HuH-7.5 (cell line): ENCODE measurements at places on chromosomes 7 and 10.

DNA sequence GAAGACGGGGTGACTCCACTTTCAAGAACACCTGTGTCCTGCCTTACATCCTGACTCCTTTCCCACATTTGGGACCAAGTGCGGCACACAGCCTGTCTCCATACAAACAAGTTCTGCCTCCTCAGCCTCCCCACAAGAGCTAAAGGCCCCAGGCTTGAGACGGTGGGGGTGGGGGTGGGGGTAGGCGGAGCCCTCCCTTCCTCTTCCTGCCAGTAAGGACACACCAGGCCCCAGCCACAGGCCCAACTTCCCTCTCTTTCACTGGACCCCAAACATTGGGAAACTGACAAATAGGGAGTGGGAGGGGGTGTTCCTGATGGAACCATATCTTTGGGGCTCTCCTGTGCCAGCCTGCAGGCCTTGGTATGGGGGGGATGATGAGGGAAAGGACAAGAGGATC lies 4.6 kb downstream of the CDK5 start:
- no peak for DNase-seq

DNA sequence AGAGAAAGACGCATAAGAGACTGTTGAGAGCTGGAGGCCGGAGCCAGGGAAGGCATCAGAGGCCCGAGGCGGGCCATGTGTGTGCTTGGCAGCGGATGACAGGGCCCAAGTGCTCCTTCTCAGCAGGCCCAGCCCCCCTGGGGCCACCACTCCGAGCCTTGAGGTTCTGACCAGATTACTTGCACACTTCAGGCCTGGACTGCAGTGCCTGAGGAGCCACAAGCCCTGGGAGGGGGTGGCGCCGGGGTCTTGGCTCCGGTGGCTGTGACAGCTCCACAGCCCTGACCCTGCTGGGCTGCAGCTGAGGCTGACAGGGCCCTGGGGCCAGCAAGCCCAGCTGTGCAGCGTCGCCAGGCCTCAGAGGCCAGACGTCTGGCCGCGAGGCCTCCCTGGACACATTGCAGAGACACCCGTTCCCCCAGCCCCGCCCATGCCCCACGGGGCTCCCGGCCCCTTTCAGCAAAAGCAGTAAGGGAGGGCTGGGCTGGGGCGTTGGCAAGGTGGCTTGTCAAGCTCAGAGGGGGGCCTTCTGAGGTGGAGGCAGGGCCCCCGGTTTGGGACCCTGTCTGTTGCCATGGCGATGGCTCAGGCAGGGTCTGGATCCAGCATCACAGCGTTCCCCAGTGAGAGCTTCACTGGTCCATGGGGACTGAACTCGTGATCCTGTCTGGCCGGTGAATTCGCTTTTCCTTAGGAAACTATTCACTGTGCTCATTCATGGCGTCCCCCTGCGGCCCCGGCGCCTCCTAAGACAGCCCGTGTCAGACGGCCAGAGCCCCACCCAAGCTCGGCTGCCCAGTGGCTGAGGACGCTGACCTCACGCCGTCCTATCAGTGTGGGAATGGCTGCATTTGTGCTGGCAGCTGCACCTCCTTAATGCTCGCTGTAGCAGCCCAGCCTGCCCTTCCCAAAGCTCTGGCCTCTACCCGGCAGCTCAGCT lies 5.7 kb downstream of the ELN start:
- no peak for DNase-seq

GRCh38 chr7:22662556-22663356 lies 64.2 kb upstream of the IL6 start:
- DNase-seq, result no peak

DNA sequence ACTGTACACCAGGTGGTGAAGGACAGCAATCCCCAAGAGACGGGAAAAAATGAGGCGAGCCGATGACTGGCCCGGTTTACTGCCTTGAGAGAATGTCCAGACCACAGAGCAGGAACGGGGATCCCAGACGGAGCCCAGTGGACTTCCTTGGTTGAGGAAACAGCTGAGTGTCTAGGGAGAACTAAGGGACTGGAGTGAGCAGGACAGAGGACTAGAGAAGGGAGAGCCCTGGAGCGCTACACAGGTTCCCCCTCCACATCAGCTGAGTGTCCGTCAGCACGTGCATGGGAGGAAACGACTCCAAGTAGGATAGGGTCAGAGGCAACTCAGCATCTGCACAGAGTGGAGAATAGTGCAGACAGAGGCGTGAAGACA lies 7.1 kb upstream of the WDR86 start:
- DNase-seq, result no peak

- no peak for DNase-seq
These were observed 3.5 kb upstream of the AEBP1 start for GRCh38 chr7:44100458-44101302.

DNA sequence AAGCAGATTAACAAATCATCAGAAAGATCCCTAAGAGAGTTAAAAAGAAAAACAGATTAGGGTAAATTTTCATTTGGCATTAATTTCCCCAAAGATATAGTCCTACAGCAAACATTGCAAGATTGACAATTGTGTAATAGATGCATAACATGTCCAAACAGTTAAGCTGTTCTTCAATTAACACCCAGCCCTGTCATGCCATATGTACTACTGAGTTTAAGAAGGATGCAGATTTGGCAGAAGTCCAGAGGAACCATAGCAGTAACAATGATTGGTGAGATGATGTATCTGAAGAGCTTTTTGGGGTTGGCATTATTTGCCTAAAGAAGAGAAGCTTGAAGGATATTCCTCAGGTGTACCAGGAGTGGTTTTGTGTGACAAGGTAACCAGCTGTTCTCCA lies 287.6 kb downstream of the LRMDA start:
- no peak for DNase-seq

DNA sequence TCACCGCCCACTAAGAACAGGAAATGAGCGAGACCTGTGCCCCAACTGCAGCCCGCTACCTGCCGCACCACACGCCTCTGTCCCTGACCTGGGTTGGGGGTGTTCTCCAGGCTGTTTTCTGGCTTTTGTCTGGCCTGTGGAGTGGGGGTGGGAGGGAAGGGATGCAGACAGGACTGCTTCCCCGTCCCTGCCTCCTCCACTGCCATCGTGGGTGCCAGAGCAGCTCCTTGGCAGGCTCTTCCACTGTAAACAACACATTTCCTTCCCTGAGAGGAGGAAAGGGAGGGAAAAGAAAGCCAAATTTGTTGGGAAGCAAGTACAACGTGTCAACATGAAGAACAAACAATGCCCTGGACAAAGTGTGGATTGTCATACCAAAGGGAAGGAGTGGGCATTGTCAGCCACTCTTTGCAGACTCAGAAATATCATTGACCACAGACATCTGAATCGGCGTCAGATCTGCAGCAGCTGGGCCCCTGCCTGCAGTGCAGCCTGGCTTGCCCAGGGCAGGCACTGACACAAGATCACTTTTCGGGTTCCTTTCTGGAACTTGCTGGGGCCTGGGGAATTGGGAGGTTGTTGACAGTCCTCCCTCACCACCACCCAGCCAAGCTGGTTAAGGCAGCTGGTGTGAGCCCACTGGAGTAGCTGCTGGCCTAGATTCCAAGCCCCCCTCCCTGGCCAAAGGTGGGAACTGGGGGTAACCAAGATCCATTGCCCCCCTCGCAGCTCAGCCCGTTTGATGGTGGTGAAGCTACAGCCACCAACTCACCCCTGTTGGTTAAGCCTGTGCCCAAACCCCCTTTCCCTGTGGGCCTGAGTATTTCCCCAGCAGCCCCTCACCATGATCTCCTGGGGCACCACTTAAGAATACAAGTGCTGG lies 22.6 kb upstream of the TRIM8 start:
- DNase-seq, result no peak

DNA sequence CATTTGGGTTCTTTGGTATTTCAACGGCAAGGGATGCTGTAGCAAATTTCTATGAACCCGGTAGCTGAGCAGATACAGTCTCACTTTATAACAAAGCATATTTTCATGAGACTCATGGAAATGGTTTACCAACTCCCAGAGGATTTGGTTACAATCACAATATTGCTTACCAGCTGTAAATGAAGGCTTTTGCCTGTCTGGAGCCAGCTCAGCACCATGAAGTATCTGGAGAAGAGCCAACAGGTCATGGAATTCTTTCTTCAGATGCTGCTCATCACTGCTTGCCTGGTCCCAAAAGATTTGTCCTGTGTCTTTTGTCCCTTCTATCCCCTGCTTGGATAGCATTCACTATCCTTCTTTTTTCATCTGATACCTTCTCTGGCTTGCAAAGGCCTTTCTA lies 316.9 kb upstream of the PHYHIPL start:
- DNase-seq, result no peak

- DNase-seq, result no peak
These were observed 26.3 kb upstream of the AMZ1 start for GRCh38 chr7:2661602-2662272.

- no peak for DNase-seq
These were observed 241.3 kb upstream of the KMT2E start for GRCh38 chr7:104772405-104773345.

GRCh38 chr7:38878694-38879457 lies 30.1 kb downstream of the VPS41 start:
- no peak for DNase-seq

DNA sequence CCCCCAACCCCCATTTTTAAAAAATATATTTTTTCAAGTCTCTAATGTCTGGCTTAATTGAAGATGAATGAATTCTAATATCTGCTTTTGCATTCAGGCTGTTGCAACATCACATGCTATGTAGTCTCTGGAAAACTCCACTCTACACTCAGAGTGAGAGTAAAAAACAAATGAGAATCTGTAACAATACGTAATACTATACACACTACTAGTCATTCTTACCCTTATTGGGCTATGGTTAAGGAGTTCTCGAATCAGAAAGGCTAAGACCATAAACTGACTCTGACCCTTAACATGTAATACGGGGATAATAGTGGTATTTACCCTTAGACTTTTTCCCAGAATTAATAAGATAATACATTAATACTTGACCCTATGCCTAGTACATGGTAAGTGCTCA lies 42.9 kb upstream of the TMEM168 start:
- DNase-seq, result no peak

DNA sequence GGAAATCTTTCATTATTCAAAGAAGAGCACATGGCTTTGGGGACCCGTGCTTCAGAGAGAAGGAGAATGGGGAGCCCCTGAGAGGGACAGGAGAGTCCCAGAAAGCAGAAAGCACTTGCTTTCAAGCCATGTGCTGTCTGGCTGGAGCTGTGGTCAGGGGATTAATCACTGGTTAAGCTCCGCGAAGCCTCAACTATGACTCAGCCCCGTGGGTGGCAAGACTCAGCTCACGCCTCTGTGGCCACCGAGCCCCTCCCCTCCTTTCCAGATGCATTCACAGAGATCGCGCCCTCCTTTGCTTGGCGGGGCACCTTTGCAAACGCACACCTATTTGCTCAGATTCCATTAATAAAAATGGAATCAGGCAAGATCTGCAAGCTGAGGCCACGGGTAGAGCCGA lies 202.9 kb upstream of the TCERG1L start:
- no peak for DNase-seq

- DNase-seq, result no peak
These were observed 45.3 kb upstream of the ZMIZ1 start for GRCh38 chr10:79023240-79024162.

DNA sequence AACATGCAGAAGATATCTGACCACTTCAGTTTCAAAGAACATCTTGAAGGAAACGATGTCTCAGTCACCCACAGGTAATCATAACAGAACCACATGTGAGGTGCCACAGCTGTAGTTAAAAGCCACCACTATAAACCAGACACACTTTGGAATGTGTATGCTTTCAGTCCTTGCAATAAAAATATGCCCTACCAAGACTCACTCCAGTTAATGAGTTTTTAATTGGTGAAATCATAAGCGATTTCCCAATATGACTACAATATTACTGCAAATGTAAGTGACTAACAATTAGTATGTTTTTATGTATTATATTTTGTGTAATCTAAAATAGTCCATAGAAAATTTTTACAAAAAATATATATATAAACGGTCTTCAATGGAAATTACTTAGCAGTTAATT lies 428.2 kb downstream of the PARD3 start:
- DNase-seq, result no peak

DNA sequence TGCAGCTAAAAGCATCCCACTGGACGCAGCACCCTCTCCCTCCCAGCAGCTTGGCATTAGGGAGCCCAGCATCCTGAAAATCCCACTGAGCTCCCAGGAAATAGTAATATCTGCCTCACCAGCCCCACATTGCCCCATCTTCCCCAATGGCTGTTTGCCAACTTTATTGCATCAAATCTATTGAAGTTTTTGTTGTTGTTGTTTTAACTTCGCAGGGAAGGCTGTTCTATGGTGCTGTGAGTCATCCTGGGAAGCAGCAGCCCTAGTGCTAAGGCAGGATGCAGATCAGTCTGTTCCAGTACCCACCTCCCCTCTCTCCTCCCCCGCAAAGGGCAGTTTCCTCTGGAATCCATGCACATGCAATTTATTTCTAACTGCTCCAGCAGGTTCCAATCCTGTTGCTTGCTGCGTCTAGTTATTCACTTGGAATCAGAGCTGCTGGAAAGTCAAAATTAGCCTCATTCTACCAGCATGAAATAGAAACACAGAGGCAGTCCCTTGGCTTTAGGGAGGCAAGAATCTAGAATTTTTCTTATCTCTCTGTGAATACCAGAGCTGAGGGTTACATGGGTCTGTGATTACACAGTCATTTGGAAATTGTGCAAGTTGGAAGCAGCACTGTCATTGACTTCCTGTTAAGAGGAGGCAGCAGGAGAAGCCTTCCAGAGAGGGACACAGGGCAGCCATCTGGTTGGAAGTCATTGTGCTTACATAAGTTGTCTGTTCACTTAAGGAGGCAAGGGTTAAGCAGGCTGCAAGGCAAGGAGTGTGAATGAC lies 115.9 kb upstream of the CACUL1 start:
- no peak for DNase-seq

DNA sequence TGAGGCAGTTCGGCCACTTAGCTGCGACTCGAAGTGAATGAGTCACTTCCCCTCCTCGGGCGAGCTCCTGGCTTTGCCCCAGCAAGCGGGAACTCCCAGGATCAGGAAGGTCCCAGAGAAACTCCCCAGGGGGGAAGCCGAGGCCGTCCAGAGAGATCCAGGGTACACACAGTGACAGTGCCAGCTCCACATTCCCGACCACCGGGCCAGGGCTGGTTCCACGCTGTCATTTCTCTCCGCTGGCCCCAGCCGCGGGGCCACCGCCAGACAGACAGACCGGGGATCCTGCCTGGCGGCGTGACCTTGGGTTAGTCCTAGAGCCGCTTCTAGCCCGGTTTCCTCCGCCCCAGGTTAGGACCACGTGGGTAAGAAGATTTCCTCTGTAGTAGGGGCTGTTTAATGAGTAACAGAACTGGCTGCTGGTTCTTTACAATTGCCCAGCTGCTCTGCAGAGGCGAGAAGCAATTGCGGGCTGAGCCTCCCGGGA lies 463 bp upstream of the UPP1 start:
- DNase-seq, result peak; percentile 42

DNA sequence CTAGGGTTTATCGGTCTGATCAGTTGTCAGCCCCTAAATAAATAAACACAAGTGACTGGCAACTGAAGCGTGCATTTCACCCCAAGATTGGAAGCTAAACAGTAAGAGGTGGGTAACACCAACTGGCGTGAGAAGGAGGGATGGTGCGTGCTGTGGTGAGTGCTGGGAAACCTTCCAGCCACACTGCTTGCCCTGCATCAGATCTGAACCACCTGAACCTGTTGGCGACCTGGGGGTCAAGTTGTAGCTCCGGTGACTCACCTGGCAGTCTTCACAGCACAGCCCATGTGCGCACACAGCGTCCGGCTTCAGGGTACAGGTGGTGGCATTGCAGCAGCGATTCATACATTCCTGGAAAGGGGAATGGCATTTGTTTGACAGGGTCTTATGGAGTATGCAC lies 170.1 kb downstream of the FANK1 start:
- DNase-seq, result no peak
